ENCODE measurements at places on chromosomes 5 and 9.

DNA sequence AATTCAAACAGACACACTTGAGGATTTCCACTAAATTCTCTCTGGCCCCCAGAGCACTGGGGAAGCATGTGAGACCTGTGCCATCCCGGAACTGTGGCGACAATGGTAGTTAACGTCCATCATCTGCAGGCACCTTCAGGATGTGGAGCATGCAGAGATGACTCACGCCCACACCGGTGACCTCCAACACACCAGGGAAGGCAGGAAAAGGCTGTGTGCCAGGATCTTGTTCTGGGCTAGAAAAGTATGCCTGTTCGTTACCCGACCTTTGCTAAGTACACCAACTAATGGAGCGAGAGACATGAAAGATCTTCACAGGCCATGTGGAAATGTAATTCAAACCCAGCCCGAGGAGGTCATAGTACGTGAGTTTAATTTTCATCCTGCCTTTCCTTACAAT lies 208.8 kb downstream of the MELK start:
- DNase-seq: no peak

- no peak for DNase-seq
These were observed 37.4 kb upstream of the SYNPO start for GRCh38 chr5:150603052-150603451.

GRCh38 chr5:117380316-117380715 lies 805.7 kb upstream of the SEMA6A start:
- no peak for DNase-seq

DNA sequence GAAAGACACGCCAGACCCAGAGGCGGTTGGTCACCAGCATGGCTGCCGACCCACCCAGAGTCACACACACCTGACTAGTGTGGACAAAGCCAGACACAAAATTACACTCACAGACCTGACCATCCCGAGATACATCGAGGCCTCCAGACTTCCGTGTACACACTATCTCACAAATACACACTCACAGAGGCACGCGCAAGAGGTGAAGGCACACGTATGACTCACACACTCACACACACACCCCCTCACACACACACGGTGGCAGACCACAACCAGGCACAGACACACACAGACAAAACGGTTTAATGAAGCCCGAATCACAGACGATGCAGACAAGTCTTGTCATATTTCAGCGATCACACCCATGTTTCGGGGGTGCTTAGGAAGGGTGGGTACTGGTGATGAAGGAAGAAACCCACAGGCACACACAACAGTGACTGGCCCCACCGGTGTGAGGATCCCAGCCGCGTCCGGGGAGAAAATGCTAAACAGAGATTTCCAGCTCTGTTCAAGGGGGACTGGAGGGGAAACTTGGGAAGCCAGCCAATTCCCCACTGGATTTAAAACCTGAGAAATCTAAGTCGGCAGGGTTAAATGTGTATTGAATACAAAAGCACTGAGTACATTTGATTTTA lies 51.3 kb downstream of the CRB2 start:
- no peak for DNase-seq

GRCh38 chr5:72046106-72046505 lies 61.2 kb upstream of the MAP1B start:
- no peak for DNase-seq

- no peak for DNase-seq
These were observed 134.3 kb upstream of the MAP1B start for GRCh38 chr5:71972777-71973473.

- no peak for DNase-seq
These were observed 1509.7 kb upstream of the WWC1 start for GRCh38 chr5:166781737-166782136.

GRCh38 chr9:69871118-69871834 lies 50.7 kb downstream of the CFAP95 start:
- DNase-seq: no peak

DNA sequence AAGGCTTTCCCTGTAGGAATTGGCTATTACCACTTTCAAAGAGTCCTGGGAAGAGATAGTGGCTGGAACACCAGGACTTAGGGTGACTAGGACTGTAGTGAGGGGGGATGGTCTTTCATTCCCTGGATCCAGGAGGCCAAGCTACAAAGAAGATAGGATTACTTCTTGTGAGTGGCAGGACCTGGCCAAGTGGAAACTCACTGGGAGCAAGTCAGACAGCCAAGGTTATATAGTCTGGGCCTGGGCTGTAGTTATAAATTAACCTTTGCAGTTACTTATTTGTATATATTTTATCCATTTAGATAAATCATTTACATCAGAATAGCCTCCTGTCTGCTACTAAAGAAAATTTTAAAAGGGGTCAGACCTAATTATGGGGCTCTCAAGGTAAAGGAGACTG lies 124.3 kb downstream of the TLR4 start:
- no peak for DNase-seq

GRCh38 chr5:126938466-126938865 lies 91.9 kb downstream of the MARCHF3 start:
- no peak for DNase-seq

GRCh38 chr5:10400411-10400810 lies 41.3 kb upstream of the ROPN1L start:
- no peak for DNase-seq

DNA sequence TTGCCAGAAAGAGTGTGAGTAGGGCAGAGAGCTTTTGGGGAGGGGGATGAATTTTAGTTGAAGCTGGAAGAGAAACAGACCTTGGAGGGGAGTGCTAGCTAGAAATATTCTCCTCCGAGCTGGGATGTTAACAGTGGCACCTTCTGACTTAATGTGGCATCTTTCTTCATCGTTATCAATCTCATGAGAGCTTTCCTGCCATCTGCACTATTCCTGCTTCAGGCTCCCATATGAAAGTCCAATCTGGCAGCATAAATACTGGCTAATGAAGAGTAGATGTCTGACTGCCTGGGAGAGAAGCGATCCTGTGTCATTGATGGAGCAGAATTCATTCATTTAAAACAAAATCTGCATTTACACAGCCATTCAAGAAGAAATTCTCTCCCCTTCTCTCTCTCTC lies 284.5 kb downstream of the TMEM38B start:
- DNase-seq: no peak

GRCh38 chr9:79985772-79986171 lies 414.0 kb downstream of the TLE4 start:
- DNase-seq: no peak

DNA sequence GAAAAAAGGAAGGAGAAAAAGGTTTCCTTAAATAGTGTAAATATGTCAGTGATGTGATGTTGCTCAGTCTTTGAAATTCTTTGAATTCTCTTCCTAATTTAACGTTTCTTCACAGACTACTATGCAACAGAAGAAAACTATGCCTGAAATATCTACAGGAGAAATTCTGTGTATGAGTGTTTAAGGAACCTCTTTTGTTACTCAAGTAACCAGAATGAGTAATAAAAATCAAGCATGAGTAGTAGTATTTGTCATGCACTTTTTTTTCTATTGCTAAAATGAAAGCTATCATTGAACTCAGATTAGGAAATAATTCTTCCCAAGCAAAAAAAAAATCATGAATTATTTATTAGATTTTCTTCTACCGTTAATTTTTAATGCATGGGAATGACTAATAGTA lies 20.3 kb upstream of the THG1L start:
- no peak for DNase-seq

DNA sequence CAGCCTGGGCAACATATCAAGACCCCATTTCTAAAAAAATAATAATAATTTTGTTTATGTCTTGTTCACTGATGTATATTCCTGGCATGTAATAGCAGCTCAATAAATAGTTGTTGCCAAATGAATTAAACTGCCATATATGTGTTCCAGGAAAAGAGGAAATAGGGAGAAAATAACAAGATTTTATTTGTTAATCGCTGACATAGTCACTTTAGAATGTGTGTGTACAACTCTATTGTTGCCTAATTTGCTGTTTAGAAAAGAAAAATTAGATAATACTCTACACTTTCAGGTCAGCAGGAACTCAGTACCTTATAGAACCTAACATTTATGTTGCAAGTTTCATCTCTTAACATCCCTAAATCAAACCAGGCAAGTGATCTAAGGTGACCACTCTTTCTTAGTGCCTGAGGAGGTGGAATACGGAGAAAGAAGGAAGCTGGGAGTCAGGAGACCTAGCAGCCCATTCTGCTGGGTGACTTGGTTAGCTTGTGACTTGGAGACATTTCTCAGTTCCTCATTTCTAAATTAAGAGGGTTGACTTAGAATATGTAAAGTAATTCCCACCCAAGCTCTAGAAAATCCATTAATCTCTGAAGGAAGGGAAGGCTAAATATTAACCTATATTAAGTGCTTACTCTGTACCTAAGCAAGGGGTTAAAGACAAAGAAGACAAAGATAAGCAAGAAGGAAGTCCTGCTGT lies 110.3 kb upstream of the IQGAP2 start:
- DNase-seq: no peak

DNA sequence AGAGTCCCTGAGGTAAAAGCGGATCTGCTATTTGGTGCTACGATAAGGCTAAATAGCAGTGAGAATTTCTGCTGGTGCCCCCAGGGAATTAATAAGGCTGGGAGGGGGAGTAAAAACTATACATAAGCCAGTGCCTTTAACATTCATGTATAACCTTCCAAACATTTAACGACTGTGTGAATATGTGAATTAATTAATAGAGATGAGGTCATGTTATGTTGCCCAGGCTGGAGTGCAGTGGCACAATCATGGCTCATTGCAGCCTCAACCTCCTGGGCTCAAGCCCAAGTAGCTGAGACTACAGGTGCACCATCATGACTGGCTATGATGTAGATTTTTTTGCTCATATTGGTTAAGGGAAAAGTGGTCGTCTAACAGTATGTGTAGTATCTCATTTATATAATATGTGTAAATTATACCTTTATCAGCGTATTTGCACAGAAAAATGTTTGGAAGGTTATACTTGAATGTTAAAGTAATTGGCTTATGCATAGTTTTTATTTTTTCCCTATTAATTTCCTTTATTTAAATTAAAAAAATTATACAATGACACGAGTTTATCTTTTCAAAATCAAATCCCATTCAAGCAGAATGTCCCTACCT lies 64.6 kb downstream of the EHMT1 start:
- no peak for DNase-seq

- DNase-seq: no peak
These were observed 117.5 kb downstream of the BOD1 start for GRCh38 chr5:173498739-173499470.

GRCh38 chr5:128007939-128008338 lies 75.6 kb upstream of the SLC12A2 start:
- no peak for DNase-seq

GRCh38 chr9:4760122-4760521 lies 19.1 kb upstream of the AK3 start:
- DNase-seq: no peak

- no peak for DNase-seq
These were observed 7.3 kb upstream of the CDC14B start for GRCh38 chr9:96626912-96627311.

GRCh38 chr5:13246053-13246452 lies 698.4 kb downstream of the DNAH5 start:
- no peak for DNase-seq

- no peak for DNase-seq
These were observed 52.5 kb upstream of the C9orf72 start for GRCh38 chr9:27625751-27626150.

DNA sequence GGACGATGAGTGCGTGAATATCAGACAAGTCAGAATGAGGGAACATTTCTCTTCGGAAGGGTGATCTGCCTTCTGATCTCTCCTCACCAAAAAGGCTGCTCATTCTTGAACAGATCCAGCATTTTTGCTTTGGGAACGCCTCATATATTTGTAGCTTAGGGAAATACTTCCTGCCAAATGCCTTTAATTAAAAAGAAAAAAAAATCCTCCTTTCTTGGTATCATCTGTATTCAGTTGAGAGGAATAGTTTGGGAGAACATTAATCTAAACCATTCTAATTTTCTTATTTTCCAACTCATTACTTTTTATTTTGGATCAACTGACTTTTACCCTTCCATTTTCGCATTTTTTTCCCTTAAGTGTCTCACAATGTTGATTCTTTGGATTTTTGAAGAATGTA lies 163.4 kb downstream of the SNX18 start:
- DNase-seq: no peak

DNA sequence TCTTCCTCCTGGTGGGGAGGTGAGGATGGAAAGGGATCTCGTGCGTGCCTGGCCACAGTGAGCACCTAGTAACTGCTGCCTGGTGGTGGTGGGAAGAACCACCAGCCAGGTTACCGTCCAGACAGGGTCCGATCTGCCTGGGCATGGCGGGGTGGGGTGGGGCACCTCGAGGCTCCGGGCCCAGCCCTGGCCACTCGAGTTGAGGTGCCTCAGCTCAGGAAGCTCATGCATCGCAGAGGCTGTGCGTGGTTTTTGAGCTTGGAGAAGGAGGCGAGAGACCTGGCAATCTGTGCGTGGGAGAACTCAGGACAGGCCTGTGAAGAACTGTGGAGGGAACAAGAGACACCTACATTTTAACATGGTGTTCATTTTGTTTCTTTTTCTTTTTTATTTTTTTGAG lies 31.0 kb upstream of the FIBCD1 start:
- DNase-seq: no peak

DNA sequence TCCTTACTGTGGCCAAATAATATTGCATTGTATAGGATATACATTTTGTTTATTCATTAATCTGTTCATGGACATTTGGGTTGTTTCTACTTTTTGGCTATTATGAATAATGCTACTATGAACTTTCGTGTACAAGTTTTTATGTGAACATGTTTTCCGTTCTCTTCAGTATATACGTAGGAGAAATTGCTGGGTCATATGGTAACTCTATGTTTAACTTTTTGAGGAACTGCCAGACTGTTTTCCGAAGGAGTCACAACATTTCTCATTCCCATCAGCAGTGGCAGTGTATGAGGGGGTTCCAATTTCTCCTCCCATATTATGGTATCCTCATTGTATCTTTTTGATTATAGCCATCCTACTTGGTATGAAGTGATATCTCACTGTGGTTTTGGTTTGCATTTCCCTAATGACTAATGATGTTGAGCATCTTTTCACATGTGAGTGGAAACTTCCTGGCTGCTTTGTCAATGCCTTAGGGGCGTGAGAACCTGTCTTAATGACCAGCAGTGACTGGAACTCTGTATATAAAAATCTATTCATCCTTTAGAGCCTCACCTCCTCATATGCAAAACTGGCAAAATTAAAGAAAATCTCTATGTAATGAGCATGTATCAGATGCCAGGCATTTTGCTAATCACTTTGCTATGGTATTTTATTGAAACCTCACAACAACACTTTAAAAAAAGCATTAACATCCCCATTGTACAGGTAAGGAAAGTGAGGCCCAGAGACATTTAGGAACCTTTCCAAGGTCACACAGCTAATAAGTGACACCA lies 47.8 kb upstream of the TGFBR1 start:
- no peak for DNase-seq

All from smooth muscle cell of the brain vasculature (primary cell).